ENCODE measurements at places on chromosomes 6 and 20.
A peak's percentile ranks its signal among the peaks of the same experiment; 100 is the strongest.

DNA sequence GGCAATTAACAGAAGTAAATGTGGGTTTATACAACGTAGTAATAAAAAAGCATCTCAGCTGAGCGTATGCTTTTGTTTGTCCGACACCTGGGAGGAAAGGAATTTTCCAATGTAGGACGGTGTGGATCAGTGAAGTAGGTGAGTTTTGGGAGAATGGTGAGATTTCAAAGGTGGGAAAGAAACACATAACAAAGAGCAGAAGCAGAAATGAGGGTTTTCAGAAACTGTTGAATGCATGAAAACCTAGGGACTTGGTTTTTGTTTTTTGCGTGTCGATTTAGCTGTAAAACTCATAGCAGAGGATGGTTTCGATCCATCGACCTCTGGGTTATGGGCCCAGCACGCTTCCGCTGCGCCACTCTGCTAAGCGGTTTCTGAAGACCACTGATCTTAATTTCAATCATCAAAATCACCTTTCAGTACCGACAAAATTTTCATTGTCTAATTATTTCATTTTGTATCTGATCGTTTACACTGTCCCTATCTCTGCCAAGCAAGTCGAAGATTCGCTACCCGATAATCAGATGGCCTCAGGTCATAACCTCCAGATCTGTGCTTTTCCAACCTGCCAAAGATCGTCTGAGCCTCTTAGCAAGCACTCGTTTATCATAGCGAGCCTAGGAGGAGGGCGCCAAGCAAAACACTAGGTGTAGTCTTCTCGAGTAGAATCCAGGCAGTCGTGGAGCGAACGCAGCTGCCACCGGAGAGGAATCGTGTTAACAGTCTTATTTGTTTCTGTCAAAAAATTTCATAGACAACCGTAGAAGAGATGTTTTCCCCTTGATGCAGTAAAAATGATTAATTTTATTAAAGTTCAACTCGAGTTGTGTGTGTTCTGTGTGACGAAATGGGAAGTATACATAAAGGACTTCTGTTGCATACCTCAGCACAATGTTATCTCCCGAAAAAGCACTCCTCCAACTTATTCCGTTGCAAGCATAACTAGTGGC is 20.9 kb upstream of the POM121L2 start:
- DNase-seq = peak; percentile 22

GRCh38 chr6:87700397-87701343 is 1.4 kb downstream of the AKIRIN2 start:
- DNase-seq = peak; percentile 32

DNA sequence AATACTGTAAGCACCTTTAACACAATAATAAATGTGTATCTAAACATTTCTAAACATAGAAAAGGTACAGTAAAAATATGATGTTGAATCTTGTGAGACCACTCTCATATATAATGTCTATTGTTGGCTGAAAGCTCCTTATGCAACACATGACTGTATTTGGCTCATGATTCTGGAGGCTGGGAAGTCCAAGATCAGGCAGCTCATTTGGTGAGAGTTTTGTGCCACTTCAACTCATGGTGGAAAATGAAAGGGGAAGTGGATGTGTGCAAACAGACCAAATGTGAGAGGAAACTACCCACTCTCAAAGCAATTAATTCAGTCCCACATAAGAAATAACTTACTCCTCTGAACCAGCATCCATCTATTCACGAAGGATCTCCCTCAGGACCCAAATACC is 257.7 kb upstream of the OPRM1 start:
- DNase-seq = no peak

DNA sequence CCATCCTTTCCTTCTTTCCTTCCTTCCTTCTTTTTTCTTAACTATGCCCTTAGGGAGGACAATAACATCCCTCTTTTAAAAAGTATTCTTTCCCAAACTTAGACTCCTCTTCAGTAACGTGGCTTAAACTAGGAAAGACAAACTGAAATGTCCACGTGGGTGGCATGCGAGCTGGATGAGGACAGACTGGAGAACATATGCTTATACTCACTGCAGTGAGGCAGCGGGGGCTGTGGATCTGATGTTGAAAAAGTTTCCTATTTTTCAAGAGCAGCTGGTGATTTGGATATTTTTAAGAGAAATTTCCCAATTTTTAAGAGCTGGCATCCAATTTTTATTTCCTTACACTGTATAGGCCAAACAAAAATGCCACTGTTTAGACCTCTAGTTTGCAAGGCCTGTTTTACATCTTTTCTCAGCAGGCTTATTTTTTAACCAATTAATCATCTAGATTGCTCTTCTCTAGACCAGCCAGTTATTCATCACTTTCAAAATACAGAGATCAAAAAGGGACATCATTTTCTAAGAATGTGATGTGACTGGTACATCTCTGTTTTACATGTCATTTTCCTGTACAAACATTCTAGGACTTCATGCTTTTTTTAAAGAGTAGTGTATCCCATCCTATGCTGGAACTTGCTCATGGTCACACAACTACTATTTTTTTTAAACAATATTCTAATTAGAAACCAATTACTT is 226.5 kb downstream of the BTBD9 start:
- no peak for DNase-seq

Data from stimulated activated CD4-positive, alpha-beta T cell treated with anti-CD3 and anti-CD28 coated beads, Interleukin-4, amount 100 ng/mL, for 1 hour (primary cell).